Esophagus squamous epithelium (tissue), 5 donors: ENCODE measurements at places on chromosomes 11 and 22.

DNA sequence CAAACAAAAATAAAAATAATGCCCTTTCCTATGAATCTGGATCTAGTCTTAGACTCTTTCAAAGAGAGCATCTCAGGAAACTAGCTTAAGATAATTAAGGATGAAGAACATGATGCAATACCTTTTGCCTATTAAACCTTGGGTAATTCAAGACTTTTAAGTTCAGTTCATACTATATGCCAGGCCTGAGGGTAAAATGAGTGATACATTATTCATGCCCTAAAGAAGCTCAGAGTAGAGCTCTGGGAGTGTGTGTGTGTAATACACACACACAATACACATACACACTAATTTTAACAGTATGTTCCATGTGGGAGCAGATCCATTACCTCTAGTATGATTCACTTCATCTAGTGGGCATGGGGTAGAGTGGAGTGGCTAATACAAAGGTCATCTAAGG, 651.4 kb upstream of the CHORDC1 start:
- no peak overlapping the region for H3K4me3 ChIP-seq
- H3K27me3 ChIP-seq: no peaks in the 10 kb centered on the region
- DNase-seq: no peak
- no peak overlapping the region for H3K27ac ChIP-seq

DNA sequence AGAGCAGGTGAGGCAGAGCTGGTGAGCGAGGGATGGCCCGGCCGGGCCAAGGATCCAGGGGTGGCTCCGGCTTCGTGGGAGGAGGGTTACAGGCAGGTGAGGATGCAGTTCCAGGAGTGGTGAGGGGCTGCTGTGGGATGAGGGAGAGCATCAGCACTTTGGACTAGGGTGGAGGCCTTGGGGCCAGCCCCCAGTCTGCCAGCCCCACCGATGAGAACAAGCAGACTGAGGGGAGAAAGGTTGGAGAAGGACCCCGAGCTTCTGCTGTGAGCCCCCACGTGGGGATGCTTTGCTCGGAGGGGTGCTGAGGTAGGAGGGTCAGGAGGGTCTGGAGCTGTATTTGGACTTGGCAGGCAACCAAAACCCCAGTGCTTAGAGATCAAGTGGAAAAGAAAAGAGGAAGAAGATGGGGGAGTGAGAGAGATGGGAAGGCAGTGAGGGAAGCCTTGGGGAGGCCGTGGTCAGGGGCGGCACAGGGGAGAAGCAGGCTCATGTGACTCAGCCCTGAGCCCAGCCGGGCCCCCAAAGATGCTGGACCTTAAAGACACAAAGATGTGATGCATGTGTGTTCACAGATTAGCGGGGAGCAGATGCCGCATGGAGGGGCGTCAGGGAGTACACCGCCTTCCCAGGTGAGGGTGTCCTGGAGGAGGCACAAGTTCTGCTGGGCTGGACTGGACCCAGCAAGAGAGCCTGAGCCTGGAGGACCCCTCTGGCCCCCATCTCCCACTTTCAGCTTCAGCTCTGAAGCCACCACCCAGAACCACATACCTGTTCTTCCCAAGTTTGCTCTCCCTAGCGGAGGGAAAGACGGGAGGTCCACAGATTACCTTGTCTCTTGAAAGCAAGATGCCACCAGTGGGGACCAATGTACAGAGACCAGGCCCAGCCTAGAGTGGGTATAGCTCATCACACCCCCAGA, 91.3 kb downstream of the CDKN1C start:
- H3K4me1 ChIP-seq: peaks cover 9% of the 10 kb centered on the region
- H3K36me3 ChIP-seq: no peaks in the 10 kb centered on the region
- no peaks in the 10 kb centered on the region for H3K27me3 ChIP-seq
- no peak overlapping the region for H3K27ac ChIP-seq
- no peak overlapping the region for H3K4me3 ChIP-seq

GRCh38 chr11:68113986-68114385, 7.2 kb downstream of the CHKA start:
- H3K27me3 ChIP-seq: no peaks in the 10 kb centered on the region
- DNase-seq: no peak
- no peaks in the 10 kb centered on the region for H3K36me3 ChIP-seq

GRCh38 chr11:130313383-130314183, 1.1 kb downstream of the ZBTB44 start:
- peak overlapping the region; percentile 81 for H3K4me3 ChIP-seq
- no peaks in the 10 kb centered on the region for H3K27me3 ChIP-seq
- no peaks in the 10 kb centered on the region for H3K36me3 ChIP-seq
- no peak for DNase-seq

DNA sequence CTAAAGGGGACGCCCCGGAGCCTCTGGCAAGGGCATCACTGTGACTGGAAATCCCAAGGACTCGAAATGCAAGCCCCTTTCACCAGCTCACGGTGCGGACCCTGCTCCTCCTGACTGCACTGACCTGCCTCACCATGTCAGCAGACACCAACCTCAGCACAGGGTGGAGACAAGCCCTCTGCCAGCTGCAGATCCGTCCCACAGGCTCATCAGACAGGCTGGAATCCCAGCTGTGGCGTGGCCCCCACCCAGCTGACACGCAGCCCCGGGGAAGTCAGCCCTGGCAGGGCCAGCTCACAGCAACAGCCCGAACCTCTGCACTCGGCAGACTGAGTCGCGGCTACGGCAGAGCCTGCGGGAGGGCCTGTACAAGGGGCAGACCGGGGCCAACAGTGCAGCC, 36.8 kb downstream of the BRD1 start:
- peaks cover 35% of the 10 kb centered on the region for H3K4me1 ChIP-seq
- peaks cover 42% of the 10 kb centered on the region for H3K36me3 ChIP-seq
- H3K27ac ChIP-seq: no peak overlapping the region
- no peaks in the 10 kb centered on the region for H3K27me3 ChIP-seq

DNA sequence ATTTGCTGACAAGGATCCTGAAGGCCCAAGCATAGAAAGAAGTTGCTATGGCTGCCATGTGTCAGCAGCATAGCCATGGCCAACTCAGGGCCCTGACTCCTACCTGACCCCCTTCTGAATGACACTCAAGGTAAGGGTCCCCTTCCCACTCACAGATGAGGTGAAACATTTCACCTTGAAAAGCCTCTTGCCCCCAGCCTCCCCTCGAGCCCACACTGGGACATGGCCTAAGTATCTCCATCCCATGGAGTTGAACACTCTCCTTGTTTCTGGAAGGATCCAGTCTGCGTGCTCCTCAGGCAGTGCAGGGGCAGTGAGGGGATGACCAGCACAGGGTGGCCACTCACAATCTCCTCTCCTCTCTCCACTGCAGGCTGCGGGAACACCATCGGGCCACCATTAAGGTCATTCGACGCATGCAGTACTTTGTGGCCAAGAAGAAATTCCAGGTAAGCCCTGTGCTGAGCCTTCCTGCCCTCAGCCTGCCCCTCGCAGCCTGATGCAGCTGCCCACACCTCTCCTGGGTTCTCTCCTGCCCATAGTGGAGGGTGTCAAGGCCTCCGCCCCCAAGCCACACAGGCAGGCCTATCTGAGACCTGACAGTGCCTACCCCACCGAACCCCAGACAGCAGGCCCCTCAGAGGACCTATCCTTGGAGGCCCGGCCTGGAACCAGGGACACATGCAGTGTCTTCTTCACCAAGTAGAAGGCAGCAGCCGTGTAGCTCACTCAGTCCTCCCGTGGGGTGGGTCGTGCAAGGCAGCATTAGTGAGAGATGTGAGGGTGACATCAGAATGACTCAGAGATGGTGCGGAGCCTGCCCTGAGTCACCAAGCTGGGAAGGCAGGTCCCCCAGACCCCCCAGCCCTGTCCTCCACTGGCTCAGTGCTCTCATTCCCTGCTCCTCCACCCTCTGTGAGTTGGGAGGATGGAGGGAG, 68.9 kb upstream of the KCNQ1OT1 start:
- no peaks in the 10 kb centered on the region for H3K27me3 ChIP-seq
- no peak overlapping the region for H3K4me3 ChIP-seq
- no peaks in the 10 kb centered on the region for H3K4me1 ChIP-seq
- no peak for DNase-seq

DNA sequence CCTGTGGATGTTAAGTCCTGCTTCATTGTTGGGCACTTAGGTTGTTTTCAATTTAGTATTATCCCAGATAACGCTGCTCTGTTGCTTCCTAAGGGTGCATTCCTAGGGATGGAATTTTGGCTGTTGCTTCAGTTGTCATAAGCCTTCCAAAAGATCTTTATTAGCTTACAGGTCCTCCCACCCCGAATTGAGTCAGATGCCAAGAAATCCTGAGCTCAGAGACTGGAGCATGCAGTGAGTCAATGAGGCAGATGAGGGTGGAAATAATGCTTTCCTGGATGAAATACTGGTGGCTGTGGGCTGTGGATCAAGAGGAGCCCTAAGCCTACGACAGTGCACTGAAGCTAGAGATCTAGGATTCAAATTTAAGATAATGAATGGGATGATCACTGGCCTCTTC, 10.7 kb upstream of the IL18BP start:
- no peak for DNase-seq
- no peaks in the 10 kb centered on the region for H3K27me3 ChIP-seq

DNA sequence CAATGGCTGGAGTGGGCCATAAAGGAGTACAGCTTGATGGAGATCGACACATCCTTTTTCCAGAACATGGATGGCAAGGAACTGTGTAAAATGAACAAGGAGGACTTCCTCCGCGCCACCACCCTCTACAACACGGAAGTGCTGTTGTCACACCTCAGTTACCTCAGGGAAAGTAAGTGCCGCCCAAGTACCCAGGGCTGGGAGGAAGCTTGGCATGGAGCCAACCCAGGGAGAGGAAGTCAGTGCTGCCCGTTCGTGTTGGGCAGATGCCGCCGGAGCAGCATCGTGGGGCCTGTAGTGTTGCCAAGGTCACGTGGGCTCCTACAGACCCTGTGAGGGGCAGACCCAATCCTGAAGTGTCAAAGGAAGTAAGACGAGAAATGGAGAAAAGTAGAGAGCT, 78.9 kb downstream of the FLI1 start:
- no peak overlapping the region for H3K4me3 ChIP-seq
- H3K27me3 ChIP-seq: no peaks in the 10 kb centered on the region
- no peak overlapping the region for H3K27ac ChIP-seq
- DNase-seq: no peak
- peaks cover 15% of the 10 kb centered on the region for H3K4me1 ChIP-seq

DNA sequence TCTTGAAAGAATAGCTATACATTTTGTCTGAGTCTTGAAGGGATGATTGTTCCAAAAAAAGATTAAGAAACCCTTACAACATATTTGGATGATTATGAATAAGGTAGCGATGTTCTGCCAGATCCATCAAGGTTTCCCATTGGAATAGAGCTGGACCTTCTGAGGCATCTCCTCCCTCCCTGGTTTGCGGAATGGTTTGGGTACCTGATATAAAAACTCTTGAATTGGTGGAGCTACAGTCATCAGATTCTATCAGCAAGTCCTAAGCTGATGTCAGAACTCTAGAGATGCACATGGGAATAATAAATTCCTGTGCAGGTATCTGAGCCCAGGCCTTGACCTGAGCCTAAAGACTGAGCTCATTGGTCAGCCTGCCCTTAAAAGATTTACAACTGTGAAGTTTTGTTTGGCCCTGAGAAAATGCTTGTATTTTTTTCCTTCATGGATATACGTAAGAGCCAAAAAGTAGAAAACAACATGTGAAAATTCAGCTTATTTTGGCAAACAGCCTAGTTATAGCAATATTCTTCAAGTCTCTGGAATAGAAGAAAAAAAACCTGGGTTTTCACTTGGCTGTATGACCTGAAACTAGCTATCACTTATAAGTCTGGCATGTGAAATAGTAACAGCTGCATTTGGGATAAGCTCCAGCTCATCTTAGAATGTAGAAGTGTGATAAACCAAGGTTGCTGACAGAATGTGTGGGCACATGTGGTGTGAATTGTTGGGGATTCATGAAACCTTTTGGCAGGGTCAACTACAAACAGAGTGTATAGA, 265.7 kb upstream of the CTSC start:
- no peak for DNase-seq
- no peaks in the 10 kb centered on the region for H3K4me1 ChIP-seq
- no peak overlapping the region for H3K4me3 ChIP-seq

- no peaks in the 10 kb centered on the region for H3K36me3 ChIP-seq
- no peak overlapping the region for H3K4me3 ChIP-seq
- no peaks in the 10 kb centered on the region for H3K27me3 ChIP-seq
- no peak for DNase-seq
These were observed 134.8 kb upstream of the DDI1 start for GRCh38 chr11:103901656-103902055.

- H3K27ac ChIP-seq: no peak overlapping the region
- H3K27me3 ChIP-seq: no peaks in the 10 kb centered on the region
- no peak overlapping the region for H3K4me3 ChIP-seq
- no peaks in the 10 kb centered on the region for H3K4me1 ChIP-seq
- peaks cover 5% of the 10 kb centered on the region for H3K36me3 ChIP-seq
- no peak for DNase-seq
These were observed 52.8 kb downstream of the USP35 start for GRCh38 chr11:78241475-78241874.

GRCh38 chr22:19967850-19968449, 26.3 kb upstream of the TXNRD2 start:
- H3K4me1 ChIP-seq: peaks cover 4% of the 10 kb centered on the region
- H3K4me3 ChIP-seq: no peak overlapping the region
- H3K27ac ChIP-seq: no peak overlapping the region
- H3K27me3 ChIP-seq: no peaks in the 10 kb centered on the region

DNA sequence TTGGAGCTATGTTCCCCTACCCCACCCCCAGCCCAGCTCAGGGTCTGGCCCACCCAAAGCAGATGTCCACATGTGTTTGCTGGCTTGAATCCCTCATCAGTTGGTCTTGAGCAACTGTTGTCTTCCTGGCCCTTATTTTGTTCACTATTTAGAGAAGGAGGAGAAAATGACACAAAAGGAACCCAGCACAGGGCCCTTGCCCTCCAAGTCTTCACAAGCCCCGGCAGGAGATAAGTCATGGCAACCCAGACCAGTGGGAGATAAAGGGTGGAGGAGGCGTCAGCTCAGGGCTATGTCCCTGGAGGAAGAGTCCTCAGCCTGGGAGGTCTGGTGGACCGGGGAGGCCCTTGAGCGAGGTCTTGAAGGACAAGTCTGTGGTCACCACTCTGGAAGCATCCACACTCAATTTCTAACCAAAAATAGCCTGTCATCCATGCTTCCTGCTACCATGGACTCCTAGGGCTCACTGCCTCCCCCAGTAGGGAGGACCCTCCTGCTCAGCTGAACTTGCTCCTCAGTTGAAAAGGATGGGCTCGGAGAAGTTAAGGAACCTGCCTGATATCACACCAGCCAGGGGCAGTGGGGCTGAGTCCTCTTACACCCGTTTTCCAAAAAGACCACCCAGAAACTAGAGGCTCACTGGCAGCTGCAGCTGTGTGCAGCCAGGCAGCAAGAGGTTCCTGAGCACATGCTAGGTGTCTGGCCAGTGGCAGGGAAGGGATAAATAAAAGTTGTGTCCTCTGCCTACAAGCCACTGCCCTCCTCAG, 1.8 kb upstream of the RAB3IL1 start:
- H3K27me3 ChIP-seq: peaks cover 71% of the 10 kb centered on the region
- H3K4me3 ChIP-seq: no peak overlapping the region
- no peak for DNase-seq

GRCh38 chr22:43433451-43434274, 21.8 kb downstream of the MPPED1 start:
- H3K36me3 ChIP-seq: no peaks in the 10 kb centered on the region
- no peaks in the 10 kb centered on the region for H3K4me1 ChIP-seq
- H3K27me3 ChIP-seq: no peaks in the 10 kb centered on the region
- DNase-seq: no peak
- no peak overlapping the region for H3K4me3 ChIP-seq

GRCh38 chr22:25660336-25660735, 81.7 kb upstream of the MYO18B start:
- no peaks in the 10 kb centered on the region for H3K27me3 ChIP-seq
- no peaks in the 10 kb centered on the region for H3K36me3 ChIP-seq
- H3K4me3 ChIP-seq: no peak overlapping the region
- H3K4me1 ChIP-seq: peaks cover 20% of the 10 kb centered on the region
